ENCODE measurements at places on chromosomes 11 and 22.
A peak's percentile ranks its signal among the peaks of the same experiment; 100 is the strongest.

GRCh38 chr22:46740910-46741780 lies 3.1 kb upstream of the CERK start:
- no peak for DNase-seq

- DNase-seq, result peak; percentile 78
Observed at GRCh38 chr11:1842149-1843097, 3.6 kb downstream of the TNNI2 start.

DNA sequence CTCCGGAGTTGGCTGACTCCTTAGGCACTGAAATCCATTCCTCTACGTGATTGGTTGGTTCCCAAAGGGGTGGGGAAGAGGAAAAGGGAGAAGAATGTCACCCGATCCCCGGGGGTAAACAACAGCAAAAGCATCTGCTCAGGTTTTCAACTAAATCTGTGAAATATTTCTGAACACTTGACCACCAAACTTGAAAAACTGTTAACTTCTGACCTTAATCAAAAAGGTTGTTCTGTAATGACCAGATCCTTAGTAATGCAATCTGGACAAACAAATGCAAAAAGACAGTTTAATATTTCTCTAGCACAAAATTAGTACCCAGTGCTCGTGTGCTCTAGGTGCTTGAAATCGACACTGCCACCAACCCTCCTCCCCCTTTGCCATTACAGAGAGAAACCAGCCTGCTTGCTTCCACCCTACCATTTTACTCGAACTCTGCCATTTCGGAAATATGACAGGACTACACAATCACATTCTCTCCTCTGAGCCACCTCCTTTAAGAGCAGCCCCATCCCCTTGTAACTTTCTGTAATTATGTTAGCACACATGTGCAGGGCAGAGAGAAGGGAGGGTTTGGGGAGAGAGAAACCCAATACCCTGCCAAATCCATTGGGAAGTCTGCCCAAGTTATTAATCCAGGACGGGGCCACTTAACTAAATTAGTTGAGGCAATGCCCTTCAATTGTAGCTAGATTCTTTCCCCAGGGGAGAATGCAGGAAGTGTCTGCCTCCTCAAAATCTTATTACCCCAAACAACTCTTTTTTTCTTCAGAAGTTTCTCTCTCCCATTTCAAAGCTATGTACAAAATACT lies 113.8 kb downstream of the RBFOX2 start:
- DNase-seq, result no peak

DNA sequence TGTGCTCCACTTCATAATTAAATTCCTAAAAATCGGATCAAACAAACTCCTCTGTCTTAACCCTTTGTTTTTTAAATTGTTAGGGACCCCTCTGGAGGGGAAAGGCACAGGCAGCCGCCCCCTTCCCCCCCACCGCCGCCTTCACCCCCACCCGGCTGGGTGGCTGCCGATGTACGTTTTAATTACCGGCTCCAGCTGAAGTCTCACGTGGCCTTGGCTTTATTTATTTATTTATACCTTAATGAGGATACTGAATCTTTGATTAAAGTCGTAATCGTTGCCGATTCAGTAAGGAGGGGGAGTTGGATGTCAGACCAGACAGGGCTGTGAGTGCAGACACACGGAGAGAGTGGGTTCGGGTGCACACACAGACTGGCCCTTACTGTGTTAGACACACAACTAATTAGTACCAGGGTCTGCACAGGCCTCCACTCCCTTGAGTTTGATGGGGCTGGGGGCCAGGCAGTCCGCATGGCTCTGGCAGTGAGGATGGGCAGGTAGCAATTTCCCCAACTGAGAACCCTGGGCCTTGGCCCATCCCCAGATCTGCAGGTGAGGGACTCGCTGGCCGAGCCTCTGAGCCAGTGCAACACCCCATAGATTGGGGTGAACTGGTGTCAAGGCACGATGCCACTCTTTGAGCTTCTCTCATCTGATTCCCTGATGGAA lies 51.3 kb upstream of the NNMT start:
- no peak for DNase-seq

GRCh38 chr11:80650966-80651365 lies 1210.1 kb upstream of the TENM4 start:
- no peak for DNase-seq

All from left ventricle myocardium inferior (tissue), 1 donor.